ENCODE measurements at places on chromosomes 16 and 17.

DNA sequence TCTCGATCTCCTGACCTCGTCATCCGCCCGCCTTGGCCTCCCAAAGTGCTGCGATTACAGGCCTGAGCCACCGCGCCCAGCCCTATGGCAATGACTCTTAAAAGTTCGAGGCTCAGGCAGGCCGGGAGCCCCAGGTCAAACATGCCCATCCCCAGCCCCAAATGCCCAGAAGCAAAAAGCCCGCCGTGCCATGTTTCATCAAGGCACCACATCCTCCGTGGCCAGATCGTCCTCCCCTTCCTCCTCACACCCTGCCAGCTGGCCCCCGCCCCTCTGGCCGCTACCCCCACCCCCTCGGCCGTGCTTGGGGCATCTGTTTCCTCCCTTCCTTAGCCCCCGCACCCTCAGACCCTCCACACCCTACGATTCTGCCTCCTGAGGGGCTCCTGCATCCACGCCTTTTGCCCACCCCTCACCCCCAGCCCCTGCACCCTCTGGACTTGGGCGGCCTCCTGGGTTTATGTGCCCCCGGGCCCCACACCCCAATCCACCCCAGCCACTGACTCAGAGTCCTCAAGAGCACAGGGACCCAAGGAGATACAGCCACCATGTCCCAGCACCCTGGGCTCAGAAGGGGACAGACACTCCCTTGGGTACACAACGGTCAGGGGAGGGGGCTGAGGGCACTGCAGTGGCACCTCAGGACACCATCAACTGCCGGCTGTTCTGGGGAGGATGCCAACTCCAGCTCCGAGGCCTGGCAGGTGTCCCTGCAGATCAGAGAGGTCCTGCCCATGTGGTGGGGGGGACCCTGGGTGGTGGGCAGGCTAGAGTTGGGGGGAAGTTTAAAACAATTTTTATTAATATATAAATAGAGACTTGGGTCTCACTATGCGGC is 7.1 kb downstream of the CTRB1 start:
- no peak for DNase-seq

DNA sequence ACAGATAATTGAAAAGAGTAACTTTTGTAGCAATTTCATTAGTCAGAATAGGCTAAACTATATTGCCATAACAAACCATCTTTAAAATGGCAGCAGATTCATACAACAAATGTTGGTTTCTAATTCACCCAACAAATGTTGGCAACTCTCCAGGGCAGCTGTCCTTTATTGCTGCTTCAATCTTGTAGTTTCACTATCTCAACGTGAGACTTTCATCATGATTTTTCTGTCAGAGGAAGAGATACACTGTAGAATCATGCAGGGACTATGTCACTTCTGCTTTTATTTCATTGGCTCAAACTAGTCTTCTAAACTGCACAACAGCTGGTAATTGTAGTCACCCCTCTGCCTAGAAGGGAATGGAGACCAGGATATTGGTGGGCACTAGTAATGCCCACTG is 174.2 kb downstream of the TANC2 start:
- DNase-seq, result no peak

DNA sequence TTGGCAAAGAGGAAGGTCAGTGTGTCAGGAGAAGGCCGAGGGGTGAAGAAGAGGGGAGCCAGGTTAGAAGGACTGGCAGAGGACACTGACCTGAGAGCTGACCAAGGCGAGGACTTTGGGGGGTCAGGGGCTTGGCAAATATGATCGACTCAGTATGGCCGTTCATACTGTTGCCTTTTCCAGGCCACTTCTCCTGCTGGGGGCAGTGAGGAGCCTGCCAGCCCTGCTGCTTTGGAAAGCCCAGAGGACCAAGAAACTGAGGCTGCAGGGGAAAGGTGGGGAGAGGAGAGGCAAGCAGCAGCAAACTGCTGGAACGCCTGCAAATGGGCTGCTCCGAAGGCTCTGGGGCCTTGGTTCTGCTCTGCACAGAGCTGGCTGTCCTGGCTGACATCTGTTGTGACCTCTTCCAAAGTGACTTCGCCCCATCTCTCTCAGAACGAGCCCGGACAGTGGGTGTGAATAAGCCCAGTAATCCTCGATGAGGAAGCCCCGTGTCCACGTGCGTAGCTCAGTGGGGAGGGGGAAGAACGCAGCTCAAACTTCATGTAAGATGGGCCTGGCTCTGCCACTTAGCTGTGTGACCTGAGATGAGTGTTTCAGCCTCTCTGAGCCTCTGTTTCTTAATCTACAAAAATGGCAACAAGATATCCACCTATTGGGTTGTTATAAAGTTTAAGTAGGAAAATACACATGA is 111.3 kb downstream of the SALL1 start:
- DNase-seq, result no peak

GRCh38 chr17:69323806-69324205 is 3.1 kb downstream of the ABCA5 start:
- DNase-seq, result no peak

GRCh38 chr17:39209317-39210092 is 9.4 kb downstream of the RPL19 start:
- DNase-seq, result no peak

DNA sequence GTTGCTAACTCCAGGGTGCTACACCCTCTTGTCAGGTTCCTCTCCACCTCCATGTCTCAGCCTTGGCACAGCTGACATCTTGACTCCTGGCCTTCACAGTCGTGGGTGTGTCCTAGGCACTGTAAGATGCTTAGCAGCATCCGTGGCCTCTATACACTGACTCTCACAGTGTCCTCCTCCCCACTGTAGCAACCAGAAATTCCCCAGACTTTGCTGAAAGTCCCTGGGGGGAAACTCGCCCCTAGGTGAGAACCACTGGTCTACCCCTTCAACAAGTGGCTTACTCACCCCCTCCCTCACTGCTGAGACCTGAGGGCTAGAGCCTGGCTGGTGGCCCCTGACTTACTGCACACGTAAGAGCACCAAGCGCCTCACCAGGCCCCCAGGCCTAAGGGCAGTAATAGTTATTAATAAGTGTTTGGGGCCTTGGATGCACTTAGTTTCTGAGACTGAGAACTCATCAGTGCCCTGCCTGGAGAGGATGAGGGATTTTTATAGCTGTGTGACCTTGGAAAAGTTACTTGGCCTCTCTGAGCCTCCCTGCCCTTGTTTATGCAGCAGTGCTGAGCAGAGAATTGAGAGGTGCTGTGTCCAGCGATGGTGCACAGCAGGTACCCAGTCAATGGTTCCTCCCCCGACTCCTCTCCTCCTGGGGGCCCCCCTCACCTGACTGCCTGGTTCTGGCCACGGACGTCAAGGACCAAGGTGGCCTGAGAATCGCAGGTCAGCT is 67.1 kb downstream of the RMI2 start:
- DNase-seq, result no peak

- no peak for DNase-seq
Observed at GRCh38 chr17:4834681-4835020, 1.5 kb downstream of the MINK1 start.

DNA sequence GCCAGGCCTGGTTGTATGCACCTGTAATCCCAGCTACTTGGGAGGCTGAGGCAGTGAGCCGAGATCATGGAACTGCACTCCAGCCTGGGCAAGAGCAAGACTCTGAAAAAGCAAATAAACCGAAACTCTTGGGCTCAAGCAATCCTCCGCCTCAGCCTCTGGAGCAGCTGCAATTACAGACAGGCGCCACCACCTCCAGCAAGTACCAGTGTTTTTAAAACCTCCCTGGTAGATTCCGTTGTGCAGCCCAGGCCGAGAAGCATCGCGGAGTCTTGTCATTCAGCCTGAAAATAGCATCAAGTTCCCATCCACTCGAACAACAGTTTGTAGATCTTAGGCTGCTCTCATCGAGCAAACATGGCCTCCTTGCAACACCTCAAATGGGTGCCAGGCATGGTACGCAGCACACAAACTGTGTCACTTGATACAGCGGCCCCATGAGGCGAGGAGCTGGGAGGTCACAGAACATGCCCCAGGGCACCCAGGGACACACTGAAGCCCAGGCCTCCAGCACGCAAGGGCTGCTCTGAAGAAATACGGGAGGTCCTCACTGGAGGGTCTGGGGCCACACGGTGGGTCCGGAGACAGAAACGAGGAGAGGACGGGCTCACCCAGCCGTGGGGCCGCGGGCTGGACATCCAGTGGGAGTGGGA is 18.1 kb downstream of the TMC6 start:
- no peak for DNase-seq

- no peak for DNase-seq
Observed at GRCh38 chr16:2778630-2778958, 1.5 kb upstream of the ELOB start.

- no peak for DNase-seq
Observed at GRCh38 chr17:75565066-75565465, 22.5 kb upstream of the MYO15B start.

DNA sequence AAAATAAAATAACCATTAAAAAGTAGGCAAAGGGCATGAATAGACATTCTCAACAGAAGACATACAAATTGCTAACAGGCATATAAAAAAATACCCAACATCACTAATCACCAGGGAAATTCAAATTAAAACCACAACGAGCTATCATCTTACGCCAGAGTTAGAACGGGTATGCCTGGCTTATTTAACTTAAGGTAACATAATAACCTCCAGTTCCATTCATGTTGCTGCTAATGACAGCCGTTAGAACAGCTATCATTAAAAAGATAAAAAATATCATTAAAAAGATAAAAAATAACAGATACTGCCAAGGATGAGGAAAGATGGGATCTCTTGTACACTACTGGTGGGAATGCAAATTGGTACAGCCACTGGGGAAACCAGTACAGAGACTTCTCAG is 89.3 kb downstream of the GAS7 start:
- DNase-seq, result no peak

DNA sequence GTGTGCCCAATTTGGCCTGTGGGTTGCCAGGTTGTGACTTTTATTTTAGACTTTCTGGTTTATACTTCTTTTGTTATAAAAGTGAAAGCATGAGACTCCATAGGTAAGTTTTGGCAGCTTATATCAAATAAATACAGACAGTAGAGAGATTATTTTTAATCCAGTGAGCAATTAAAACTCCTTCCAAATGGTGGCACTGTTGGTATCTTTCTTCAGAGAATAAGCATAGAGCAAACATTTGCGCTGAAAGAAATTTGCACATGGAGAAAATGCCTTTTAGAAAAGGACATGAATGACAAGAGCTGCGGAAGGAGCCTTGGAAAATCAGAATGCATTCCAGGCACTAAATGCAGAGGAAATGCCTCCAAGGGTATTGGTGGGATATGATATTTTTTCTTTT is 46.1 kb upstream of the DNAJA2 start:
- no peak for DNase-seq

GRCh38 chr17:65022751-65023700 is 33.5 kb downstream of the GNA13 start:
- peak; percentile 70 for DNase-seq

GRCh38 chr17:74249590-74250270 is 24.3 kb upstream of the DNAI2 start:
- DNase-seq, result no peak
